ENCODE measurements at places on chromosomes 3 and 15.

DNA sequence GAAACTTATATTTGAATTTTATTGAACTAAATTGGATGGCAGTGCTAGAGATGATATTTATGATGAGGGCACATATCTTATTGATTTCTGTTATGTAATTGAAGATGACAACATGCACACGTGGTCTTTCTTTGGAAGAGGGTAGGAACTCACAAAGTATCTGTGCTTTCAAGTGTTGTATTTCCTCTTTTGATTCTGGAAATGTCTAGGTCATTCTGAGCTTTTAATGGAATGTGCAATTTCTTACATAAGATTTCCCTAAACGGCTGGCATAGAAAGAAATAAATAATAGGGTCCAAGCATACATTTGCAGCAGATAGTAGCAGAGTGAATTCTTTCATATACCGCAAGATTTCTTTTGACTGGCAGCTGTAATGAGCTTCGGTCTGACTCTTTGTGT lies 10.1 kb upstream of the GPR171 start:
- DNase-seq, result no peak

DNA sequence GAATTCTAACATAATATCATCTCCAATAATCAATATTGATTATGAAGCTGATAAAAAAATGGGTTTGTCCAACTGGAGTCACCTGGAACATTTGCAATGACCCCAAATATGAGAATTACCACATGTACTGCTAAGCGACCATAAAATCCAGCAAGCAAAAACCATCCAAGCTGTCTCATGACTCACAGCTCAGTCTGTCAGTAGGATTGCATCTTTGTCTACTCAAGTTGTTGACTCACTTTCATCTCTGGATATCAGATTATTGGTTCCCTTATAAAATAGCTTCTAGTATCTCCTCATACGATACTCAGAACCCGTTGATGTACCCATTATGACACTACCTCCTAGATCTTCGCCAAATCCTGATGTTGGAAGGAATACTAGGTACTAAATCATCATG lies 209.8 kb upstream of the ATP11B start:
- no peak for DNase-seq

GRCh38 chr3:11638495-11639358 lies 5.0 kb downstream of the VGLL4 start:
- peak; percentile 81 for DNase-seq

DNA sequence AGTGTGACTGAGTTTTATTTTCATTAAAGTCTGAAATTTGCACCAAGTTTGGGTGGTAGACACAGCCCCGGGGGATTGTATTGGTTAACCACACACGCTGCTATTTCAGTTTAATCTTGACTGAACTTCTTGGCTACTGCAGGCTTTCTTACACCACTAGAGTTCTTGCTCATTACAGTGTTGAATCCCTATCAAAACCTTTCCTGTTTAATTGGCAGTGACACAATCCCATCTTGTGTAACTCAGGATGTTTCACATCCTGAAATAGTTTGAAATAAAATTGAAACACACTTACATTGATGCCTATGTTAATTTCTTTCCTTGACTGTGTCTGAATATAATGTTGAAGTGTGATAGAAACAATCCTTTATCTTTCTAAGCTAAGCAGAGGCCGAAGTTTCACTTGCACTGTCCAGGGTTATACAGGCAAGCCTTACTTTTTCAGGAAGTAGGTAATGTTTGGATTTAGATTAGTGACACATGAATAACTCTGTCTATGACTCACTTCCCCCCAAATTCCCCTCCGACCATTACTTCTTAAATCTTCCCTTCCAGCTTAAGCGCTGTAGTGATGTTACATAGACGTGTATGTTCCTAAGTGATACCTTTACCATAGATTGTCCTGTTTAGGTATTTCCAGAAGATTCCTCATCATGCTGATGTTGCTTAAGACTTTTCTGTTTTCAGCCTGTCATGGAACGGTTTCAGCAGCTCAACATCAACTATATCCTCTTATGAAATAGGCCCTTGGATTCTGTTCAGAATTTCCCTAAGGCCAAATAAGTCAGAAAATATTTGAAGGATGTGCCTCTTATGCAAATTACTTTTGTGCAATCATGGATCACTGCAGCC lies 16.8 kb downstream of the ATG7 start:
- DNase-seq, result peak; percentile 65

- no peak for DNase-seq
Measured at GRCh38 chr15:84108728-84109127, 126.8 kb upstream of the GOLGA6L4 start.

DNA sequence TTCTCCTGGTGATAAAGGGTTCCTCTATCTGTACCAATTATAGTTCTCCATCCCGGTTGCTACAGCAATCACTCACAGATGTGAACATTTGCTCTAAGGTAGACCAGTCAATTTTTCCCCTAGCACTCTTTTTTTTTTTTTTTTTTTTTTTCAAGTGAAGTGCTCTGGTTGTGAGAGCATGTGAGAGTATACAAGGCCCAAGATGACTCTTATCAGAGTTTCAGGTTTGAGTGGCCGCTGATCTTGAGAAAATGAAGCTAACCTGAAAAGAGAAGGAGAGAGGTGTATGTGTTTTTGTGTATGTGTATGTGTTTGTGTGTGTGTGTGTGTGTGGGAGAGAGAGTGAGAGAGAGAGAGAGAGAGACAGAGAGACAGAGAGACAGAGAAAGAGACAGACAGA lies 44.4 kb upstream of the OTOL1 start:
- no peak for DNase-seq

DNA sequence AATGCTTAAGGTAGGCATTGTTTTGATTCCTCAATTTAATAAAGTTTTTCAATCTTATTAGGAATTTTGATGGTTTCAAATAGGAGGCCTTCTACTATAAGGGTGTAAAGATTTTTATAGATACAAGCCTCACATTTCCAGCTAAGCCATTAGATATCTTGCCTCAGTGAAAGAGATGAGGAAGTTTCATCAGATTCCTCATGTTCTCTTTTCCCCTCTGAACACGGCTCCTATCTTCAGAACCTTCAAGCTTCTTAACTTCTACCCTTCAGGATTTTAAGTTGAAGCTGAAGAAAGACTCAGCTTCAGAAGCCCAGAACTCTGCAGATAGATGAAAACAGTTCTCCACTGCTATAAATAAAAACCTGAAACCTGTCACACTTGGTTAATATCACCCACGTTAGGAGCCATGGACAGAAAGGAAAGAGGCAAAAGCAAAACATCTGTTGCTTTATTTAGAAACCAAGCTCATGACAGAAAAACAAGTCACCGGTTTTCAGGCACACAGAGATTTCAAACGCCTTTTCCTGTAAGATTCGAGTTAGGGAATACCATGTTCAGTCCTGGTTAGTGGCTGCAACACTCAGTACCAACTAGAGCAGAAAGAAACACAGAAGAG lies 82.2 kb upstream of the GOLGA8B start:
- no peak for DNase-seq

GRCh38 chr3:107328069-107328468 lies 49.2 kb upstream of the CCDC54 start:
- DNase-seq, result no peak

DNA sequence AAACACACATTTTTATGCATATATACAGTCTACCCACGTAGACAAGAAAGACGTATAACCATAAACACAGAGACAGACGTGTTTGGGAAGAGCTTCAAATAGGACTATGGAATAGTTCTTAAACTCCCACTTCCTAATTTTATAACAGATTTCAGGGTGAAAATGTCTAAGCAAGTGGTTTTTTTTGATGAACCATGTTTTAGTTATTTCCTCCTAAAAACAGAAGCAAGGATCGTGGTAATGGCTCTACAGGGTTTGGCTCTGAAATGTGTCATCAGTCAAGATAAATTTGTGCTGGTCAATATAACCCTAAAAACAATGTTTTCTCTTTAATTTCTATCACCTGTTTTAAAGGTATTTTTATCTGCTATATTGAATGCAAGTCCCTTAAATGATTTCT lies 58.2 kb downstream of the FMN1 start:
- DNase-seq, result no peak

DNA sequence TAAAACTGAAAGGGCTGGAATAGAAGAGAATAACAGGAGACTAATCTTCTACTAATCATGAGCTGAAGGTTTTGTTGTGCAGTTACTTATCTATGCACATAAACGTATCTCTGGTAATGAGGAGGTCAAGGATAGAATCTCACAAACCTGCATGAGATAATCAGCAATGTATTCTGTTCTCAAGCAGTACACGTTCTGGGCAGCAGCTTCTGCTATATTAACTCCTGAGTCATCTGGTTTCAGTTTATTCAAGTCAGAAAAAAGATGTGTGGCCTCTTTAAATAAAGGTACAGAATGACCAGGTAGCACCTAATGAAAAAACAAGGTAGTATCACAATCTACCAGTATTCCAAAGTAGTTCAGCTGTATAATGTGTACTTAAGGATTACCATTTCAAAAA lies 34.9 kb downstream of the CDV3 start:
- no peak for DNase-seq

DNA sequence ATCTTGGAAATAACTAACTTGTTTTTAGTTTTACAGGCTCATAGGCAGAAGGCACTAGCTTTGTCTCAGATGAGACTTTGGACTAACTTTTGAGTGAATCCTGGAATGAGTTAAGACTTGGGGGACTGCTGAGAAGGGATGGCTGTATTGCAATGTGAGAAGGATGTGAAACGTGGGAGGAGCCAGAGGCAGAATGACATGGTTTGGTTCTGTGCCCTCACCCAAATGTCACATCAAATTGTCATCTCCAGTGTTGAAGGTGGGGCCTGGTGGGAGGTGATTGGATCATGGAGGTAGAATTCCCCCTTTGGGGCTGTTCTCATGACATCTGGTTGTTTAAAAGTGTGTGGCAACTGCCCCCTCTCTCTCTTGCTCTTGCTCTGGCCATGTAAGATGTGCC lies 28.8 kb upstream of the CCDC50 start:
- no peak for DNase-seq

DNA sequence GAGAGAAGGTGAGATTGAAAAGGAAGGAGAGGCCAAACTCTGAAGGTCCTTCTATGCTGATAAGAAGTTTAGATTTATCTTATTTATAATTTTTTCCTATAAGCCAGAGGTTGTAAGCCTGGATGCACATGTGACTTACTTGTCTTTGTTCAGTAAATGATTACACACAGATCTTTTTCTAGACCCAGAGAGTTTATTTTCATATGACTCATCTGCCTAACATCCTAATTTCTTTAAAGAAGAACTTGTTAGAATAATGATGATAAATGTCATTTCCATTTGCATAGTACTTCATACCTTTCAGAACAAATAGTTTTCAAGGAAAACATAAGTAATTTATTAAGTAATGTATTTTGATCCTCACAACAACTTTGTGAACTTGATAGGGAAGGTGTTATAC lies 434.8 kb upstream of the DPH6 start:
- no peak for DNase-seq

- no peak for DNase-seq
Measured at GRCh38 chr3:63908081-63908736, 4.0 kb downstream of the SCAANT1 start.

DNA sequence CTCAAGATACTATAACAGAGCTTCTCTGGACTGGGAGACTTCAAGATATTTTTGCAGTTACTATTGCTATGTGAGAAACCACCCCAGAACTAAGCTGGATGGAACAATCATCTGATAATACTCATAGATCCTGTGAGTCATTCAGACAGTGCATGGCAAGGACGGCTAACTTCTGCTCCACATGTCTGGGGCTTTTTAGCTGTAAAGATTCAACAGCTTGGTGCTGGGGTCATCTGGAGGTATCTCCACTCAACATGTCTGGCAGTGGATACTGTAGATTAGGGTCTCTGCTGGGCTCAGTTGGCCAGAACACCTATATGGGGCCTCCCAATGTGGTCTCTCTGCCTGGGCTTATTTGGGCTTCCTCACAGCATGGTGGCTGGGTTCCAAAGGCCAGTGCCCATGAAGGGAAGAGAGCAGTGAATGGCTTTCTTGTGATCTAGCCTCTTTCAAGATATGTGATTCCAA lies 117.3 kb upstream of the SLC7A14 start:
- peak; percentile 70 for DNase-seq

DNA sequence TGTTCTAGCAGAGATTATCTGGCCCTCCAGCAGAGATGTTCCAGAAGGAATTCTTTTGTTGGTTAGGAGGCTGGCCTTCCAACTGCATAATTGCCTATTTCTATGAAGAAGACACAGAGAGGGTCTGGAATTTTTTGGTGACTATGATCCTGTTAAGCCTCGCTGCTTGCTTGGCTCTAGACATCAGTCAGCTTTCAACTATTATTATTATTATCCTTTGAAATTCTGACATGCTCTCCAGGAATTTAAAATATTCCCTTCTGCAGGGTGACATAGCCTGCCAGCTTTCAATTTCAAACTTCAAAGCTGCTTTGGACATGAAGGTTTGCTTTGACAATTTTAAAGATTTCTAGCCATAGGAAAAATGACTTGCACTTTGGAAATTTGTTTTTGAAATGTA lies 26.3 kb upstream of the ZNF148 start:
- DNase-seq, result no peak

DNA sequence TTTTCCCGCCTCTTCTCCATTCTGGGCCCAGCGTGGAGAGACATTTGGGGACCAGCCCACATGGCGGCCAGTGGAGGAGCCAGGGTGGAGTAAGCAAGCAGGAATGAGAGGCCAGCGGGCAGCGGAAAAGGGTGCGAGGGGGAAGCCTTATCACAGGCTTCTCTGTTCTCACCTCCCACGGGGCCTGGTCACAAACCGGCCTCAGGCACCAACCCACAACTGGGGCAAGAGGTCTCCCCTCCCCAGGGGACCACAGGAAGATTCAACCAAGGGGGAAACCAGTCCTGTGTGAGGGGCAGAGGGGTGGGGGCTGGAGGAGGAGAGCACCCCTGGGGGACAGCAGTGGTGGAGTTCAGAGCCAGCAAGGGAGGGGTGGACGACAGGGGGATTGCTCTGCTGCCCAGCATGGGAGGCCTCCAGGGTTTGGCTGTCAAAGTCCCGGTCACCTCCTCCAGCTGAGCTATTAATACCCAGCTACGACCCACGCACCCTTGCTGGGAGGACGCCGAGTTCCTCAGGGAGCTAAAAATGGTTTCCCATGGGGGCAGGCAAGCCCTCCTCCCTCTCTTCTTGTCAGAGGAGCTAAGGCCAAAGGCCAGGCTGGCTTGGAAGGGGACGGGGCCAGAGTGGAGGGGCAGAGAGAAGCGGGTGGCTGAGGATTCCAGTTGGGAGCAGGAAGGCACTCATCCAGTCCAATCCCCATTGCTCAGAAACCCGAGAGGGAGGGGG lies 23.8 kb upstream of the RPL29 start:
- DNase-seq, result no peak

DNA sequence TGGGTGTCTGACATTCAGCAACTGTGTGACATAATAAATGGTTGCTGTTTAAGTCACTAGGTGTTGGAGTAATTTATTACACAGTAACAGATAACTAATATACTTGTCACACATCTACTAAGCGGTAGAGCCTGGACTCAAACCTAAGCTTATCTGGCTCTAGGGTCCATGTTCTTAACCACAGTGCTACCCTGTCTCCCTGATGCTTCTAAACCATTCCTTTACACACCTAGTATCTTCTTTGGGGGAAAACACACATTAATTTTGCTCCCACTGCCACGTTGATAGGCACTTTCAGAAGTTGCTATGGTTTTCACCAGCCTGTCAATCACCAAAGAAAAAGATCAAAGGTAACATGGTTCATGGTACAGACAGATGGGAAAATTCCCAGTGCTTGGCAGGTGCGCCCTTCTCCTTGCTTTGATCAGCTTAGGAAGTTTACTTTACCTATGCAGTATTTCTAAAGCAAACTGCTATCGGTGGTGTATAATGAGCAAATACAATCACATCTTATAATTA lies 150.8 kb downstream of the PDZRN3 start:
- DNase-seq, result no peak

GRCh38 chr15:66115568-66116206 lies 137.9 kb downstream of the MEGF11 start:
- no peak for DNase-seq

- DNase-seq, result no peak
Measured at GRCh38 chr3:161927131-161927530, 430.5 kb downstream of the OTOL1 start.
